Right renal cortex interstitium (tissue), 3 donors: ENCODE measurements at places on chromosomes 6 and 20. TPM values are rescaled to one million over a fixed set of nuclear protein-coding genes. Genes with fewer than 3 reads are reported as not detected.

FOXC1 gene
- 80.3 TPM for polyA plus RNA-seq

SPDEF gene
- polyA plus RNA-seq = 0.07 TPM

PET117 gene
- polyA plus RNA-seq = 21.9 TPM

CLDN20 gene
- 0.51 TPM for polyA plus RNA-seq

- no peak for DNase-seq
Observed at GRCh38 chr6:35415065-35415891, 36.9 kb upstream of the FANCE start.

DNA sequence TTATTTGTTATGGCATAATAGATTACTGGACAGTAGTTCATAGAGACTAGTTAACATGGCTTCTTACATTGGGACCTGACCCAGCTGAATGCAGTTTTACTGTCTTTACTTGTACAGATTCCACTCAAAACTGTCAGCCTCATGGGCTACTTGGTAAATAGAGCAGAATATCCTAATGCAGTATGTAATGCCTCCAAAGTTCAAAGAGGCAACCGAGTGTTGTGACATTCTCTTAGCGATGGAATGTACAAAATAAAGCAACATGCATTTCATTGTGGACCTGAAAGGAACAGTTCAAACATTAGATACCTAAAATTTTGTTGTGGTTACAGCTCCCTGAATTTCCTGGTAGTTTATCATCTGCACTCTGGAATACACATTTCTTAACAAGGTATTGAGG is 29.1 kb upstream of the RGS17 start:
- DNase-seq = no peak

- DNase-seq = no peak
Observed at GRCh38 chr6:147195510-147195909, 8.7 kb upstream of the STXBP5 start.

- DNase-seq = no peak
Observed at GRCh38 chr6:144873623-144874378, 588.7 kb downstream of the UTRN start.

DNA sequence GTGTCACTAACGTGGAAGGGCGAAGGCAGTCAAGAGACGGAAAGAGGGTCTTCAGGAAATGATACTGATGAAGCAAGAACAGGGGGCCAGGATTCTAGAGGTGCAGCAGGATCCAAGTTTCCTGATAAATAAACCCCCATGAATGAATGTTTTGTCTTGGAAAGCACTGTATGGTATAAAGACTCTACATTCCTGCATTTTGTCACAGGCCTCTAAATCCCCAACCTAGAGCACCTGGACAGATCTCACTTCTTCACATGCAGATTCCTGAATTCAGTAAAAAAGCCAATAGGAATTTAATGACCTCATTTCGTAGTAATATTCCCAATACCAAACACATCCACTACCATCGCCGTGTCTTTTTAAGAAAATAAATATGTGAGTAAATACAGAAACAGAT is 577.8 kb downstream of the PRKN start:
- no peak for DNase-seq

- no peak for DNase-seq
Observed at GRCh38 chr6:18656506-18656905, 269.4 kb downstream of the RNF144B start.

DNA sequence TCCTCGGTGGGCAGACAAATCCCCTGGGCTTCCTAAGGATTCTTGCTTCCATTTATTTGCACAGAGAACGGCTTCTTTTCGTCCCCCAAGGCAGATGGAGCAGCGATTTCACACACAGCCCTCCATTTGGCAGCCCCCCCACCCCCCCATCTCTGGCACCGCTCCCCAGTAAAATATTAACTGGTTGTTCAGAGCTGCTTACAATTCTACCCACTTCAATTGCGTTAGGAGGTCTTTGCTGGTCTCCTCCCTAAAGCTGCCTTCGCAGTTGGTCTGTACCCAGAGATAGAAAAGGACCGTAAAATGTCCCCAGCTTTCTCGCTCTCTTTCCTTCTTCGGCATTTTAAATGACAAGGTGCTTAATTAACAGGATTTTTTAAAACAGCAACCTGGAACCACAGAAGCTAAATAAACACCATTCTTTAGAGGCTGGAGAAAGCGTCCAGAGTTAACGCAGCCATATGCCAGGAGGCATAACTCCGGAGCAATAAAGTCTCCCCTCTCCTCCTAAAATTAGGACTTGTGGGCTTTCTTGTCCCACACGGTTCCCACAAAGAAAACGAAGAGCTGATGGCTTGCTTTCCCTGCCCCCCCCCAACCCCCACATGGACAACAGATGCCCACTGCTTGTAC is 1.7 kb upstream of the ZMYND8 start:
- no peak for DNase-seq

GRCh38 chr6:105177556-105177955 is 2.3 kb downstream of the POPDC3 start:
- no peak for DNase-seq

GRCh38 chr6:161188547-161189465 is 85.1 kb downstream of the AGPAT4 start:
- DNase-seq = no peak
